ENCODE measurements at places on chromosomes 2 and 18. TPM values are rescaled to one million over a fixed set of nuclear protein-coding genes. Genes with fewer than 3 reads are reported as not detected.

- DNase-seq, result peak; percentile 4
Observed at GRCh38 chr18:49476664-49477411, 10.2 kb downstream of the C18orf32 start.

- no peak for DNase-seq
Observed at GRCh38 chr2:35339211-35339610, 1016.4 kb upstream of the CRIM1 start.

DNA sequence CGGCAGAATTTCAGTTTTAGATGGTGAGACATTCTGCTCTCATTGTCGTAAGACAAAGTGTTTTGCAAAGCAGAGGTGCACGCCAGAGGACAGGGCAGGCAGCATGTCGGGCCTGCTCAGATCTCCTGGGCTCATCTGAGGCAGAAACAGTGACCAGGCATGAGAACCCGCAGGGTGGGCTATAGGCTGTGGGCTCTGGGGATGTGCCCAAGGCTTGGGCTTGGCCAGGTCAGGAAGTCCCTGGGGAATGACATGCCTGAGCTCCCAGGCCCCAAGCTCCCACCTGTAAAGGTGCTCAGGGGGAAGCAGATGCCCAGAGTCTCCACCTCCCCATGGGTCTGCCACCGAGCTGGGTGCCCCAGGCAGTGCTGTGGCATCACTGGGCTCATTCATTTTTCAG is 35.3 kb downstream of the INHBB start:
- DNase-seq, result no peak

DNA sequence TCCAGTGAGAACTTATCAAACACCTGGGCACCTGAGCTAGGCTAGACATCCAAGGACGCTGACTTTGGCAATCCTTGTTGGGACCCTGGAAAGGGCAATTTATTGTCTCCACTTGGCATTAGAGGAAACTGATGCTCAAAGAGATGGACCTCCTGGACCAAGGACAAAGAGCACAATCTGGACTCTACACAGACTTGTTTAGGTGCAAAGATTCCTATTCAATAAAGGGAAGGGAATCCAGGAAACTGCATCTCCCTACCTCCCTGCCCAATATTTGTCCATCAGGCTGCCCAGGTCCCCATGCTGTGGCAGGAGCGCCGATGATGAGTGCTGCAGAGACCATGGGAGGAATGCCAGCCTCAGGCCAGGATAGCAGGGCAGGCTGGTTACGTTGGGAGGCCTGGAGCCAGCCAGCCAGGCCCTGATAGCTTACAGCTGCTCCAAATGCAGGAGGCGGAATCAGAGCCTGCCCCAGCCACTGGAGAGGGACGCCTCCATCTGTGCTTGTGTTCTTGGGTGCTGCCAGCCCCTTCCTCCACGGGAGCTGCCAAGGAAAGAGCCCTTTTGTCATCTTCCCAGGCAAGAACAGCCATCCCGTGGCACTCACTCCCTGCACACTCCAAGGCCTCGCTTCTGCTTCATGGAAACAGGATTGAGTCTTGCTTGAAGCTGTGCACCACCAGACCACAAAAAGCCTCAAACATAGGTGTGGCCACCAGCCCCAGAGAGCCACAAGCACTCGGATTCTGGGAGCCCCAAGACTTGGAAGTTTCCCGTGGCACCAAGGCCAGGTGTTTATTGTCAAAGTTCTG is 60.0 kb downstream of the HS1BP3 start:
- no peak for DNase-seq

- DNase-seq, result no peak
Observed at GRCh38 chr2:127582863-127583861, 47.7 kb downstream of the MYO7B start.

ZNF142 gene
- 26.4 TPM for total RNA-seq

DNA sequence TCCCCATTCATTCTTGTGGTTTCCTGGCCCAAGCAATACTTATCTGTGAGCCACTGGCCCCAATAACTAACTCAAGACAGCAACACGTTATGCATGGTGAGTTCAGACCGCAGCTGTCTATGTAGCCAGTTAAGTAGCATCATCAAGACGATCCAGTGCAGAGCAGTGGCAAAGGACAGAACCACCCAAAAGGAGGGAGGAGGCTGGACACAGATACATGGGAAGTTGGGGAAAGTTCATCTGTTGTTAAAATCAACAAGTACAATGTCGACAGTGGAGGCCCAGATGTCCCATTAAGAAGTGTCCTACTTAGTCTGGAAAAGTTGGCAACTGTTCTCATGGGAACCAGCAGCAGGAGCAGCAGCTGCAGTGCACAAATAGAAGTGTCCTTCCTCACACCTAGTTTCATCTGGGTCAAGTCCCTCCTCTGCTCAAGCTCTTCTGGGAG is 106.9 kb upstream of the THOC1 start:
- DNase-seq, result no peak

DNA sequence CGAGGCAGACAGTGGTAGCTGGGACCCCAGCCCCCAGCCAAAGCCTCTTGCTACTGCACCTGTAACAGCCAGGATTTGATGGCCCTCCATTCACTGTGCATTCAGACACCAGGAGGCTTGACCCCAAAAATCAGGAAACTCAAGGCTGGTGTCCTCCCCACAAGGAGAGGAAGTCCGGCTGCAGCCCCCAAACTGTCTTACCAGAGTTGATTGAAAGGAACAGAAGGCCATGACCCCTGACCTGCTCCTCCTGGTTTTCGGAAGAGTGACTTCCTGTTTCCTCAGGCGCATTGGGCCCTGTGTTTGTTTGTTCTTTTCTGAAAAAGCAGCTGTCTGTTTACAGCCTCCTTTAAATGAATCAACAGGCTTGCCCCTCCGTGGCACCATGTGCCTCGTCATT is 111.6 kb downstream of the RNF144A start:
- no peak for DNase-seq

- DNase-seq, result no peak
Observed at GRCh38 chr18:59353079-59353680, 5.9 kb downstream of the LMAN1 start.

DNA sequence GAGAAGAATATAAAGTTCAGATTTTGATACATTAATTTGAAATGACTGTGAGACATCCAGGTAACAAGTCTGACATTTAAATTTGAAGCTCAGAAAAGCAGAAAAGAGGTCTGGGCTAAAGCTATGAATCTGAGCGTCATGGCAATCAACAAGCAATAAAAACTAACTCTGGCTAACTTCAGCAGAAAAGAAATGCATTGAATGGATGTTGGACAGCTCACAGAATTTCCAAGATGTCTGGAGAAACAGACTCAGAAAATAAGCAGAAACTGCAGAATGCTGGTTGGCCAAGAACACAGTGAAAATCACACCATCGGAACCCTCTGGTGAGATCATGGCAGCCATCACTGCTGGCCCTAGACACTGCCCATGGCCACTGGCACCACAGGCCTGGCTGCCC is 366.6 kb downstream of the METTL4 start:
- no peak for DNase-seq

DNA sequence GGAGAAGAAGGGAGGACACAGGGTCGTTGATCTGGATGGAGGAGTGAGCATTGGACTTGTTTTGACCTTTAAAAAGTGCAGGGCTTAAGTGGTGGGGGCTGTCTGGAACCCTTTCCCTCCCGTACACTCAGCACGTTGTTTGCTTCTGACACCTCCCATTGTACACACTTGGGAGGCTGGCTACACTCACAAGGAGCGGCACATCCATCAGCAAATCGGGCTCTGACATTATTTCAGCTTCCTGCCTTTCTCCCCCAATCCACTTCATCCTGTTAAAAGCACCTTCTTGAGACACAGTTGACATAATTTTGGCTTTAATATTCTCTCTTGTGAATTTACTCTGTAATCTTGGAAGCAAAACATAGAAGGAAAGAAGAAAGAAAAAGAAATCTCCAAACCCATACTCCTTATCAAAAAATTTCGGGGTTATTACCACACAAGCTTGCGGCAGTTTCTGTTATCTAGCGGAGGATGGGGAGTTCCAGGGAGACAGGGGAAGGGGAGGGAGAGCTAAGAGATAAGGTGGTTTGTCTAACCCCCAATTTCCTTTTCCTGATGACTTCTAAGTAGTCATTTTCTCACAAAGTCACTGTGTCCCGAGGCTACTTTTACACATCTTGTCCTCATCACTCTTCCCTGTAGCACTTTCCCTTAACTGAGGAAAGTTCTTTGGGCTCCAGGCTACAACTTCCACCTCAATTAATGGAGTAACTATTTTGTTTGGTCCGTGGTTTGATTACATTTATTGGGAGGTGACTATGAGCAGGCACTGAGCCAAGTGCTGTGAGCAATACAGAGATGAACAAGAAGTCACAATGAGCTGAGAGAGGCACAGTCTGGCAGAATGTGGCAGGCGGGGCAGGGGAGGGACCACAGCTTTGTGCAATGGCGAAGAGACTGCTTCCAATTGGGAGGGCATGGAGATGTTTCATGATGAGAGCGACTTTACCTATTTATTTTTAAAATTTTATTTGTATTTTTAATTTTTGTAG is 240.1 kb upstream of the MEX3C start:
- DNase-seq, result no peak

DNA sequence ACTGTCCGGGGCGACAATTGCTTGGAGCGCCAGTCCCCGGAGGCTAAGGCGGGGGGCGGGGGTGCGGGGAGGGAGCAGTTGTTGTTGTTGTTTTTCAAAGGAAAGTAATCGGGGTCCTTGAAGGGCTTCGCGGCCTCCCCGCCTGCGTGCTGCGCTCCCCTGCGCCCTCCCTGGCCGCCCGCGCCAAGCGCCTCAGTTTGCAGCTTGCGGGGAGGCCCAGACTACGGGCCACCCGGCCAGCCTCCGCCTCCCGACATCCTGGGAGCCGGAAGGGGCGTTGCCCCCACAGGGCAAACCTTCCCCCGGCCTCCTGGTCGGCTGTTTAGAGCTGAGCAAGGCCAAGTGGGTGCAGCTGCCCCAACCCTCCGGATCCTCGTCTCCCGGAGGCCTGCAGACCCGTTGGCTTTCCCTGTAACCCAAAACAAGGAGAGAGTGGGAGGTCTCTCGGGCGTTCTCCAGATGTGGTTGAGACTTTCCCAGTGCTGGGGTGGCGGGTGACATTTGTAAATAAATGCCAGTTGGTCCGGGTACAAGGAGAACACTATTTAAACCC is 3.7 kb upstream of the SIX3 start:
- DNase-seq, result peak; percentile 90

DNAJC27 gene
- 2.4 TPM for total RNA-seq

GRCh38 chr18:48314690-48315089 is 94.5 kb downstream of the ZBTB7C start:
- DNase-seq, result peak; percentile 32

DNA sequence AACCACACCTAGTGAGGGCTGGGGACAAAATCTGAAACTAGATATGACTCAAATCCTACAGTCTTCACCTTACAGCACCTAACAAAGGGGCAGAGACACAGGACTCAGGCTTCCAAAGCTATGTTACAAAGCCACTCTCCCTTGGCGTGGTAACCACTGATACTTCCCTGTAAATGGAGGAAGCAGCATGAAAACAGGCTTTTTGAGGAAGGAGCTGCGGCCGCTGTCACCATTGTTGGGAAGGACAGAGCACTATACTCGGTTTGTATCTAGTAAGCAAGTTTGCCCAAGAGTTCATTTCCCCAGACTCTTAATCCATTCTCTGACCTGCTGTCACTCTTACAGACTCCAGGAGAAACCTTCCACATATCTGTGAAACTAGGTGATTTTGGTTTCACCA is 60.3 kb downstream of the LONRF2 start:
- DNase-seq, result no peak

DNA sequence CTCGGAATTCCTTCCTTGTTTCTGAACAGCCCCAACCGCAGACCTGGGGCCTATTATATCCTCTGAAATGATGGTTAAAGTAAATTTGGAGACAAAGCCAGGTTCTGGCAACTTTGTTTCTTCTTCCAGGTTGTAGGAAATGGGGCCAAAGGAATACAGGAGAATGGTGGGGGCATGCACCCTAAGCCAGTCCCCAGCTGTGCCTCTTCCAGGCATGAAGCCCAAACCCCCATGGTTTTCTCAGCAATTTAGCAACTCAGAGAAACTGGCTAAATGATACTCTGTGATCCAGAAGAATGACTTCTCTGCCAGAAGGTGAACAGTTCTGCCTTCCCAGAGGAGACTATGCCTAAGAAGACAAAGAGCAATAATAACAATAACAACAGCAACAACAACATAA is 635.0 kb upstream of the FANCL start:
- no peak for DNase-seq

CPLX4 gene
- total RNA-seq, result not detected

TCF4 gene
- total RNA-seq, result 91.2 TPM

Measured in GM23338 (cell line).